Hepatocyte (in vitro differentiated cells): ENCODE measurements at places on chromosomes 1 and 21. TPM values are rescaled to one million over a fixed set of nuclear protein-coding genes. Genes with fewer than 3 reads are reported as not detected.

- DNase-seq, result no peak
These were observed 32.0 kb downstream of the CD34 start for GRCh38 chr1:207878939-207879338.

LCE1D gene
- total RNA-seq, result not detected in 2 replicates

- no peak for DNase-seq
These were observed 81.6 kb downstream of the NPHP4 start for GRCh38 chr1:5910666-5911065.

DNA sequence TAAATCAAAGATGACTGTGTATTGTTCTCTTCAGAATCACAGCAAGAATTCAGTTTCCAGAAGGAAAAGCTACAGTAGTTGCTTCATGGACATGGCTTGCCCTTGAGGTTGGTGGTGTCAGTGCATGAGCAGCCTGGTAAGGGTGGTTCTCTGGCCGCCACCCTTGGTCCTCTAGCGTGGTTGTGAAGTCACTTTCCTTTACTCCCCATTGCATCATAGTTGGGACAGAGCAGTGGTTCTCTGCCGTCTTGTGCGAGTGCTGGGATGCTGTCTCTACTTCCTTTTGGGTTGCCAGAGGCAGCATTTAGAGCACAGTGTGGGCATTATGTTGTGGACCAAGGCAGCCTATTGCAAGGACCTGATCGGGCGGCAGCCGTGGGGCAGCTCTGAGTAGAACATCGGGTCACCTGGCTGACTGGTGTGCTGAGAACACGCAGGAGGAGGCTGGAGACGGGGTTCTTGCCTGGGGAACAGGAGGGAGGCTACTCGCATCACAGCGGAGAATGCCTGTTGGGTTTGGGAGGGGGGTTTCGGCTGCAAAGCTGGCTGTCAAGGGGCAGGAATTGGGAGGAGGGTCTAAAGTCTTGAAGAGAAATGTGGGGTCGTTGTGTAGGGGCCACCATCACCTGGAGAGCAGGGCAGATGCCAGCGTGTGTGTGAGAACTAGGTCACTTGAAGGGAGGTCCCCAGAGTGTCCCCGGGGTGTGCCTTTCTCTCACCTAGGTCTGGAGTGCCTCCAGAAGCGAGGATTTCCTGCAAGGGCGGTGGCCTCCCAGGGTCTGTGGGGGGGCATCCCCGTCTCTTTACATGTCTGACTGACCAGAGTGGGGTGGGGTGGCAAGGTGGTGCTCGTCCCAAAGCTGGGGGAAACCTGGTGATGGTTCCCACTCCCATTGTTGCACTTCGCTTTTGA, 6.3 kb downstream of the ARF1 start:
- no peak for DNase-seq

IL22RA1 gene
- total RNA-seq, result 4.7 and 6.1 TPM in 2 replicates

DNA sequence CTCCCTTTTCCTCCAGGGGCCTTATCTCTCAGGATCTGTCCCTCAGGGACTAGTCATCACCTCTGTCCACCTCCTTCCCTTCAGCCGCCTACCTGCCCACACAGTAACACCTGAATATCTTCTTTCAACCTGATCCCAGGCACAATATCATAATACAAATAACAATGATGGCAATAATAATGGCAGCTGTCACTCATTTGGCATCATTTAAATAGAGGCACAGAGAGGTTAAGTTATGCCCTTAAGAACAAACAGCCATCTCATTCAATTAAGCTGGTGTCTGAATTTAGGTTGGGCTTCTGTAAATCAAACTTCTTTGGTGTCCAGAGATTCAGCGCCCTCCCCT, 47.5 kb downstream of the AHDC1 start:
- DNase-seq, result no peak

GRCh38 chr1:171055966-171056643, 34.6 kb upstream of the FMO3 start:
- no peak for DNase-seq

- no peak for DNase-seq
These were observed 7.7 kb downstream of the GOLT1A start for GRCh38 chr1:204206121-204206520.

GRCh38 chr1:9733160-9733789, 81.7 kb downstream of the PIK3CD start:
- DNase-seq, result no peak

DNA sequence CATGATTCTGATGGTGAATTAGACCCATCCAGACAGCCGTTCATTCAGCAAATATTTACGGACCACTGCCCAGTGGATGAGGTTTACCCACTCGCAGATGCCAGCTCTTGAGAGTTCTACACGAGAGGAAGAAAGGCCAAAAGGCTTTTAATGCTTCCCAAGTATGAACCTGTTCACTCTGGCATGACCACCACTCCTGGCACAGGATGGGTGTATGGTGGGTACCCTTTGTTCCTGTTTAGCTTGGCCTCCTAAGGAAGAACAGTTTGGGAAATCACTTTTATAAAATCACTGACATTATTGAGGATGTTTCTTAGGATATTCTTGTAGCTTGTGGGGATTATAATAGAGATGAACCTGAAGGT, 67.2 kb downstream of the HMGB4 start:
- no peak for DNase-seq
